ENCODE measurements at places on chromosomes 16 and 17.

GRCh38 chr17:17772231-17772630, 64.6 kb downstream of the SREBF1 start:
- DNase-seq: no peak

GRCh38 chr17:64599187-64599676, 62.9 kb downstream of the SMURF2 start:
- DNase-seq: peak; percentile 51

DNA sequence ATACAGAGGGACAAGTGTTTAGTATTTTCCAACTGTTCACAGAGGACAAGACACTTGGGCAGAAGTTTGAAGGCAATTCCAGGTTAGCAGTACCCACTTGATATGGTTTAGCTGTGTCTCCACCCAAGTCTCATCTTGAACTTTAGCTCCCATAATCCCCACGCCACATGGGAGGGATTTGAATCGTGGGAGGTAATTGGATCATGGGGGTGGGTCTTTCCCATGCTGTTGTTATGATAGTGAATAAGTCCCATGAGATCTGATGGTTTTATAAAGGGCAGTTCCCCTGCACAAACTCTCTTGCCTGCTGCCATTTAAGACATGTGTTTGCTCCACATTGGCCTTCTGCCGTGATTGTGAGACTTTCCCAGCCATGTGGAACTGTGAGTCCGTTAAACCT, 668.9 kb downstream of the MAF start:
- no peak for DNase-seq

GRCh38 chr16:56936491-56936890, 4.5 kb downstream of the HERPUD1 start:
- no peak for DNase-seq

DNA sequence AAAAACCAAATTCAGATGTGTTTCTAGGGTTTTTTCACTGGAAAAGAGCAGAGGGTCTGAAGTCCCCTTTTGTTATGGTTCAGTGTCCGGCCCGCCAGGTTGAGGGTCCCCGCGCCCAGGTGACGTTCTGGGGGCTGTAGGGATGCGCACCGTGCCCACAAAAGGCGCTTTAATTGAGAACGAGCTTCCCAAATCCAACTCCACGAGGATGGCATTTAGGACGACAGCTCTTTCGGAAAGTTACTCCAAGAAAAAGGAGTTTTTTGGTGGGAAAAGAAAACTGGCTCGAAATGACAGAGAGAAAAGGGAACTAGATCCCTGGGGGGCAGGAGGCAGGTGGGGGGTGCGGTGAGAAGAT, 15.9 kb upstream of the ZFHX3 start:
- DNase-seq: no peak

GRCh38 chr16:64290461-64290860, 831.4 kb downstream of the CDH11 start:
- DNase-seq: no peak

DNA sequence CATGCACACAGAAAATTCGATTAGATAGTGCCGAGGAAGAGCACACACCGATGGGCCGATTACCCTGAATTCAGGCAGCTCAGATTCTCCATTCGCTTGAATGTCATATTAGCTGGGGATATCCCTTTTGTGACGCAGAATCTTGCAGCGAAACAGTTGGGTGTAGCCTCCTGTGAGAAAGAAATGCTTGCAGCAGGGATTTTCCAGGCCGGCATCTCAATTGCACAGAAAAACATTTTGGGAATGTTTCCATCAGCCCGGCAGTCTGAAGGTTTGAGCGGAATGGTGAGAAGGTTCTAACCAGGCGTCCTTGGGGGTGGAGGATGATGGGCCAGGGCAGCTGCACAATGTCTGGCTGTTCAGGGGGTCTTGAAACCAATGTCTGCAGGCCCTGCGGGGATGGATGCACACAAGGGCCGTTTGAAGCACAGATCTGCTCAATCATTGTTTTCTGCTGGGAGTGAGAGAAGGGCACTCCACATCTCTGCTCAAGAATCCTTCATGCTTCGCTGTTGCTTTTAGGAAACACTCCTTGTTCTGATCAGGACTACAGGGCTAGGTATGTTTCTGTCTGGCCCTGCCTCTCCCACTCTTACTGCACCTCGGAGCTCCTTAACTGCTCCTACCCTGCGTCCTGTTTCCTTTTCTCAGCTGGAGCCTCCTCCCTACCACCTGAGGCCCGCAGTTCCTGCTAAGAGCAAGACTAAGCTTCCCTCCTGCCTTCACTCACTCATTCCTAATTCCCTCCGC, 94.6 kb downstream of the CMIP start:
- DNase-seq: peak; percentile 41

DNA sequence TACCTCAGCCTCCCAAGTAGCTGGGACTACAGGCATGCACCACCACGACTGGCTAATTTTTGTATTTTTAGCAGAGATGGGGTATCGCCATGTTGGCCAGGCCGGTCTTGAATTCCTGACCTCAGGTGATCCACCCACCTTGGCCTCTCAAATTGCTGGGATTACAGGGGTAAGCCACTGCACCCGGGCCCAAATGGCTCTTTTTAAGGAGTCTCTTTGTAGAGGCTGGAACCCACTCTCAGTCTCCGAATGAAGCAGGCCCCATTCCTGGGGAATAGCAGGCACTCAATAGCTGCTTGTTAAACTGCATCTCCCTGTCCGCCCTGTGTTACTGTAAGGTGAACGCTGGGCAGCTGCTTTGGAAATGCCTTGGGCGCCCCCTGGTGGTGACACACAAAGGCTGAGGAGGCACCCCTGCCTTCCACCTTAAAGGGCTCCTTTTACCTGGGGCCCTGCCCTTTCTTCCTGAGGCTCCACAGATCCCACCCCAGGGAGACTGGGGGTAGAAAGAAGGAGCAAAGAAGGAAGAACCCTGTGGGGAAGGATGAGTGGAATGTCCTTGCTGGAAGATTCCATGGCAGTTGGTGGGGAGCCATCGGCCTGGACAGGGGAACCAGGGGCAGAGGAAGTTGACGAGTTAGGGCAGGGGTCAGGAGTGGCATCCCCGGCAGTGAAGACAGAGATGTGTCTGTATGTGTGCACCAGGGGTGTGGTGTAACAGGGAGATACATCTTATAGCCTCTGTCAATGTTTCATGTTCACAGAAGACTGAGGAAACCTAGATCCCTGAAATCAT, 6.1 kb upstream of the SP2 start:
- DNase-seq: peak; percentile 92

GRCh38 chr17:15464231-15464985, 3.0 kb downstream of the CDRT4 start:
- DNase-seq: no peak

GRCh38 chr17:55433629-55434422, 12.2 kb upstream of the MMD start:
- no peak for DNase-seq

DNA sequence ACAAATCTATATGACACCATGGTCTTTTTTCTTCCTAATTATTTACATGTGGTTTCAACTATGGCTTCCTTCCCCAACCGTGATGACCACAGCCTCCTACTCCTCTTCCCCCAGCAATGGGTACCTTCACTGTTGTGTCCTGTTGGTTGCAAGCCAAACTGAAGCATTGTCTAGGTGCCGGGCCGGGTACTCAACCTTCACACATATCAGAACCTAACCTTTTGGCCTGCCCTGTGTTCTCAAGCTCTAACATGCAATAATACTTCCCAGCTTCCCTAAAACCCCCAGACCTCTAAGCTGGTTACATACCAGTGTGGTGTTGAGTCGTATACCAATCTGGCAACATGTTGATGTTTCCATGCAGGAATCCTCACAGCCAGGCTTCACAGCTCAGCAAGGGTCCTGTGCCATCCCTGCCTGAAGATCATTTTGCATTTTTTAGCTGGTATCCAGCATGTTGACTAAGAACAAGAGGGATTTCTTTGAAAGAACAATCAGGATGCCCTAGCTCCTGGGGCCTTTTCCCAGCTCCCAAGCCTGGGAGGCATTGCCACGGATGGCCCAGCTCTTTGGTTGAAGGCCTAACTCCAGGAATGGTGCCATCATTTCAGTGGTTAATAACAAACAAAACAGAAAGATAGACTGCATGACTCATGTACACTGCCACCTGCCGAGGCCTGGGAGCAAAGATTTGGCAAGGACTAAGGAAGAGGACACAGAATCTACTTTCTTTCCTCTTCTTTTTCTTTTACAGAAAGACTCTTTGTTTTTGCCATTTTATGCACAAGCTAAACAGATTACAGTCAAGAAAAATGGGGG, 373.7 kb upstream of the SALL1 start:
- DNase-seq: no peak

GRCh38 chr16:4987580-4988374, 29.6 kb downstream of the SEC14L5 start:
- DNase-seq: peak; percentile 38

DNA sequence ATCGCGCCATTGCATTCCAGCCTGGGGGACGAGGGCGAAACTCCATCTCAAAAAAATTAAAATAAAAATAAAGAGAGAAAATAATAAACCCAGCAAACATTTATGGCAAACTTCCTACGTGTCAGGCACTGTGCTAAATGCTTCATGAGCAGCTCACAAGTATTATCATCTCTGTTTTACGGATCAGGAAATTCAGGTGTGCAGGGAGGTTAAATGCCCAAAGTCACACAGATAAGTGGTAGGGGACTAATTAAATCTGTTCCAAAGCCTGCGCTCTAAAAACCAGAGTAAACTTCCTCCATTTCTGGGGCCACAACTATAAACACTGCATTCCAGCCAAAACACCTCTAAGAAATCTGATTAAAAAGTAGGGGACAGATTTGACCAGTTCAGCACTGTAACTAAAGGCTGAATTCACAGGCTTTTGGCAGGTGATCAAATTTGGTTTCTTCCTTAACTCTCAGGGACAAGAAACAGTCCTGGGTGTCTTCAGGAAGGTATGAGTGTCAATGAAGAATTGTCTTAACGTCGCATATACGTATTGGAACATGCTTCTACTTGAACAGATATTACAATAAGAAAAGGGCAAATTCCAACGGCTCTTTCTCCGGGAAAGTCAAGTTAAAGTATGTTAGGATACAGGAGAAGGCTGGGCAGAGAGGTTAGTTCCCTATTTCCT, 996 bp downstream of the STRADA start:
- DNase-seq: no peak

GRCh38 chr16:1157639-1158455, 4.9 kb downstream of the CACNA1H start:
- no peak for DNase-seq

DNA sequence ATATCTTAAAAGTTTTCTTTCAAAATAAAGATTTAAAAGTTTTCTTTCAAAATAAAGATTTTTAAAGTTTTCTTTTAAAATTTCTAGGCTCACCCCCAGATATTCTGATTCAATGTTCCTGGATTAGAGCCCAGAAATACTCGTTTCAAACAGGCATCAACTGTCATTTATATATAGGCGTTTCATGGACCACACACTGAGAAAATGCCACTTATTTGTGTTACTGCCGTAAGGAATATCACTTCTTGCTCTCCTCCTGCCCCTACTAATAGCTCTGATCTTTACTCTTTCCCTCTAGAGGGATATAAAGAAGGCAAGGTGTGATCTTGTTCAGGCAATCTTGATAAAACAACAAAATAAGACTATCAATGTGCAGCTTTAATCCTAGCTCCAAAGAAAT, 1324.1 kb downstream of the CDH8 start:
- DNase-seq: no peak

- no peak for DNase-seq
Measured at GRCh38 chr17:80138856-80139426, 8.0 kb downstream of the EIF4A3 start.

- DNase-seq: peak; percentile 22
Measured at GRCh38 chr17:79938336-79939093, 97.2 kb downstream of the TBC1D16 start.

Data from lower lobe of right lung (tissue), 2 donors.